ENCODE measurements at places on chromosomes 1 and 21. TPM values are rescaled to one million over a fixed set of nuclear protein-coding genes. Genes with fewer than 3 reads are reported as not detected.
A peak's percentile ranks its signal among the peaks of the same experiment; 100 is the strongest.

Gene VANGL2
- total RNA-seq: 11.5 TPM

Gene FLG
- total RNA-seq: not detected

Gene DNALI1
- total RNA-seq: not detected

- no peak overlapping the region for H3K27ac ChIP-seq
- no peaks in the 10 kb centered on the region for H3K27me3 ChIP-seq
- peaks cover 14% of the 10 kb centered on the region for H3K4me1 ChIP-seq
- no peak overlapping the region for H3K4me3 ChIP-seq
Observed at GRCh38 chr1:101148980-101149379, 87.8 kb upstream of the S1PR1 start.

GRCh38 chr1:116064616-116065015 lies 46.6 kb upstream of the MAB21L3 start:
- H3K27ac ChIP-seq: no peak overlapping the region
- no peak for DNase-seq
- no peaks in the 10 kb centered on the region for H3K27me3 ChIP-seq

DNA sequence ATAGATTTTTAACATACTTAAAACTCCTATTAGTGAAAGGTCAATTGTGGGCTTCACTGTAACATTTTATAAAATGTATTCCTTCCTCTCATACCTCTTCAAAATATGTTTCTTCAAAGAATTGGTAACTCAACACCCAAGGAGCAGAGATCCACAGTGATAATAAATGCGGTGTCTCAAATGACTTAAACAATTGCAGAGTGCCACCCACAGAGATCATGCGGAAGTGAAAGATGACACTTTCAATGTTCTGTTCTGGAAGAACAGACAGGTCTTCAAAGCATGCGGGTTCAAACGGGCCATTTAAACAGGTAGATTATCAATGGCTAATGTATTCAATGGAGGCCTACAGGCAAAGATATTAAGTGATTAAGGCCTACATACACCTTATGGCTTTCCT lies 157.0 kb upstream of the GREM2 start:
- H3K36me3 ChIP-seq: no peaks in the 10 kb centered on the region
- H3K4me3 ChIP-seq: no peak overlapping the region
- no peak overlapping the region for H3K27ac ChIP-seq
- peak; percentile 36 for DNase-seq
- peaks cover 35% of the 10 kb centered on the region for H3K27me3 ChIP-seq

DNA sequence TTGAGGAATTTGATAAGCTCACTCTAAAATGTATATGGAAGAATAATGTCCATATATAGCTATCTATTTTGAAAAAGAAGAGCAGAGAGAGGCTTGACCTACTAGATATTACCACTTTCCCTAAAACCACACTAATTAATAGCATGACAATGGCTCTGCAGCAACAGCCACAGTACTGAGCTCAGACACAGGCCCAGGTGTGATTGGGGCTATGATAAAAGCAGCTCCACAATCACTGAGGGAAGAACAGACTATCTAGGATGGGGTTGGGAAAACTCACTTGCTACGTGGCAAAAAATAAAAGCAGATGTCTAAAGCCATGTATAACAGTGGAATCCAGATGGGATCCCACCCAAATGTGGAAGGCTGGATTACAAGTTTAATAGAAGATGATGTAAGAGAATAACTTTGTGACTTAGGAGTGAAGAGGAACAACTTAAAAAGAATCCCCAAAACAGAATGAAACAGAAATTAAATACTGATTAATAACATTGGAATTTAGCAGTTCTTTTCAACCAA lies 80.8 kb upstream of the RAB4A start:
- H3K27ac ChIP-seq: no peak overlapping the region
- no peaks in the 10 kb centered on the region for H3K36me3 ChIP-seq
- H3K4me1 ChIP-seq: peaks cover 6% of the 10 kb centered on the region
- DNase-seq: no peak
- H3K4me3 ChIP-seq: no peak overlapping the region

- no peaks in the 10 kb centered on the region for H3K27me3 ChIP-seq
- peak overlapping the region; percentile 78 for H3K27ac ChIP-seq
- no peak for DNase-seq
- H3K4me1 ChIP-seq: peaks cover 59% of the 10 kb centered on the region
- H3K36me3 ChIP-seq: no peaks in the 10 kb centered on the region
- no peak overlapping the region for H3K4me3 ChIP-seq
Observed at GRCh38 chr1:235923466-235924021, 56.8 kb upstream of the LYST start.

DNA sequence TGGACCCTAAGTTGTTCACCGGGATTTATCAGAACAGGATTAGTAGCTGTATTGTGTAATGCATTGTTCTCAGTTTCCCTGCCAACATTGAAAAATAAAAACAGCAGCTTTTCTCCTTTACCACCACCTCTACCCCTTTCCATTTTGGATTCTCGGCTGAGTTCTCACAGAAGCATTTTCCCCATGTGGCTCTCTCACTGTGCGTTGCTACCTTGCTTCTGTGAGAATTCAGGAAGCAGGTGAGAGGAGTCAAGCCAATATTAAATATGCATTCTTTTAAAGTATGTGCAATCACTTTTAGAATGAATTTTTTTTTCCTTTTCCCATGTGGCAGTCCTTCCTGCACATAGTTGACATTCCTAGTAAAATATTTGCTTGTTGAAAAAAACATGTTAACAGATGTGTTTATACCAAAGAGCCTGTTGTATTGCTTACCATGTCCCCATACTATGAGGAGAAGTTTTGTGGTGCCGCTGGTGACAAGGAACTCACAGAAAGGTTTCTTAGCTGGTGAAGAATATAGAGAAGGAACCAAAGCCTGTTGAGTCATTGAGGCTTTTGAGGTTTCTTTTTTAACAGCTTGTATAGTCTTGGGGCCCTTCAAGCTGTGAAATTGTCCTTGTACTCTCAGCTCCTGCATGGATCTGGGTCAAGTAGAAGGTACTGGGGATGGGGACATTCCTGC lies 3.9 kb upstream of the OLFML3 start:
- peaks cover 12% of the 10 kb centered on the region for H3K36me3 ChIP-seq
- peaks cover 16% of the 10 kb centered on the region for H3K4me1 ChIP-seq
- H3K4me3 ChIP-seq: no peak overlapping the region
- no peak overlapping the region for H3K27ac ChIP-seq
- H3K27me3 ChIP-seq: no peaks in the 10 kb centered on the region

- H3K27me3 ChIP-seq: no peaks in the 10 kb centered on the region
- no peak for DNase-seq
- no peaks in the 10 kb centered on the region for H3K4me1 ChIP-seq
- no peaks in the 10 kb centered on the region for H3K36me3 ChIP-seq
- H3K27ac ChIP-seq: no peak overlapping the region
Observed at GRCh38 chr1:18945401-18945849, 11.1 kb downstream of the IFFO2 start.

DNA sequence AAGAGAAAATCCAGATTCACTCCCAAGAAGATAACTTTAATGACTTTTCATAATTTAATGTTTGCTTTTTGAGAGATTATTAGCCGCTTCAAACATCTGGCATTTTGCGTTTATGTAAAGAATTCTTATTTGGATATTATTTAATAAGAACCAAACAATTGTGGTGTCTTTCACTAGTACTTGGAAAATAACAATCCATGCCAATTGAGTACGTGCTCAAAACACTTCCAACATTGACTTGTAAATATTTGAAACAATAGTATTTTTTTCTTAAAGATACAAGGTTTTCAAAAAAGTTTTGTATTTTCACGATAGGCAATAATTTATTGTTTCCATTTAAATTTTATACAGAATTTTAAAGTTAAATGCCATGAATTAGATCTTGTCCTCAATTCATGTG lies 498.7 kb downstream of the AMY1C start:
- H3K4me3 ChIP-seq: no peak overlapping the region
- H3K27me3 ChIP-seq: no peaks in the 10 kb centered on the region
- DNase-seq: no peak
- H3K27ac ChIP-seq: no peak overlapping the region

DNA sequence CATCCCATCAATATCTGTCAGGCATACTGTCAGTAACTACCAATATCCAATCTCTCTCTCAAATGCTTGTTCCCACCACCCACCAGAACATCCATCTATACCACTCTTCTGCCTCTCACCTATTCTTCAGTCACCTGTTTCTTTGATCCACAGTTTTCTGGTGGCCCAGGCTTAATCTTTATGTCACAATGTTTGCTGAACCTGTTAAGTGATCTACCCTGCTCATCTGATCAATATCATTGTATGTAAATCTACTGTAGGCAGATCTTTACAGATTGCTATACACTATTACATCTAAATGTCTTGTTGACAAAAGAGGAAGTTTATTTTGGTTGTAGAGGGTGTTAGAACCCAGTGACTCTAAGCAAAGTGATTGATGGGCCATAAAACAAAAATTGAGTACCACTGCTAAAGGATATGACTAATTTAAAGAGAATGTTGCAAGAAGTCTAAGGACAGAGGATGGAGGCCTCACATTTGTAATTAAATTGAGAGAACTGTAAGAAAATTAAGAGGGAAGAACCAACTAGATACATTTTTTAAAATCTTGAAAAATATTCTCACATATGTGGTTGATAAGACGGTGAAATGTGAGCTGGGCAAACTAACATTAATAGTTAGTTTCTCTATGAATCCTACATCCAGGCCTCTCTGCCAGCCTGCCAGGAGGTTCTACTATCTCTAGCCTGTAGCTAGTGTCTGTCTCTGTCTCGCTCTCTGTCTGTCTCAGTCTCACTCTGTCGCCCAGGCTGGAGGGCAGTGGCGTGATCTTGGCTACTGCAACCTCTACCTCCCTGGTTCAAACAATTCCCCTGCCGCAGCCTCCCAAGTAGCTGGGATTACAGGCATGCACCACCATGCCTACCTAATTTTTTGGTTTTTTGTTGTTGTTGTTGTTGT lies 34.1 kb downstream of the EGLN1 start:
- peaks cover 37% of the 10 kb centered on the region for H3K4me1 ChIP-seq
- no peak overlapping the region for H3K4me3 ChIP-seq
- H3K27me3 ChIP-seq: no peaks in the 10 kb centered on the region
- no peak for DNase-seq
- peak overlapping the region; percentile 4 for H3K27ac ChIP-seq
- H3K36me3 ChIP-seq: no peaks in the 10 kb centered on the region

DNA sequence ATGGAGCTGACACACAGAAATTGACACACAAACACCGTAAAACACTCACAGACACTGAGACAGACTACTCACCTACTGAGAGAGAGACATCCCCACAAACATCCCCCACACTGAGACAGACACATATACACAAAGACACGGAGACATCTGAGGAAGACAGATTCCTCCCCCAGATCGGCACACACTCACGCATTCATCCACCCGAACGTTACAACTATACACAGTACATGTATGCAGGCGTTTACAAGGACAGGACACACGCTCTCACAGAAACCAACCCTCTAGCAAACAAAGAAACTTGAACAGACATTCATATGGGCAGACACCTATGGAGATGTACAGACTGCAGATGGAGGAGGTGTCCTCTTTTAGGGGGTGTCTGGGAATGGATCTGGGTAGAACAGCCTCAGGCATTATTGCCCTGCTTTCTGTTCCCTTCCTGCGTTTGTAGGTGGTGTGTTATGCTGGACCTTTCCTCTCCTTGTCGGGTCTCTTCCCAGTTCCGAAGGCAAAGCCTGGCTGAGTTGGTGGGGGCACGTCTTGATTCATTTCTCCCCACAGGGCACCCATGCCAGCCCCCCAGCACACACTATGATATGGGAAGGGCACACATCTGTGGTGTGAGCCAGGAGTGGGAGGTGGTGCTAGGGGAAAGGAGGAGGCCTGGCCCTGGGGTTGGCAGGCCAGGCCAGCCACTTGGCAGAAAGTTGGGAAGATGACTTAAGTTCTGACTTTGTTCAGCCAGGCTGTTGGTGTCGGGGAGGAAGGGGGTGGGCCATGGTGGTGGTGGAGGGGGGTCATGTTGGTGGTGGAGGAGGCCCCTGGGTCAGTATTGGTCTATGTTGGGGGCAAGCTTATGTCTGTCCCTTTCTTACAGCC lies 1.5 kb downstream of the KIRREL1 start:
- peaks cover 7% of the 10 kb centered on the region for H3K27me3 ChIP-seq
- H3K4me3 ChIP-seq: peak overlapping the region; percentile 97
- H3K36me3 ChIP-seq: no peaks in the 10 kb centered on the region
- H3K27ac ChIP-seq: no peak overlapping the region
- no peaks in the 10 kb centered on the region for H3K4me1 ChIP-seq
- DNase-seq: no peak

DNA sequence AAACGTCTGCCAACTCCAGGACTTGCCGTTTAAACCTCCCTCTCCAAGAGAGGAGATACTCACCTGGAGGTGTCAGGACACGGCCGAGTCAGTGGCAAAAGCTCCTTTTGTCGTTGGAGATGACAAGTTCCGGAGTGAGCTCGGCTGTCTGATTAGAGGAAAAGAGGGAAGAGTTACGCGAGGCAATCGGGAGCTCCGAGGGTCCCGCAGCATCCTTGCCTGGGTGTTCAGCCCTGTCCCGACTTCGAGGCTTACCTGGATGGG lies 497 bp downstream of the ID3 start:
- H3K4me1 ChIP-seq: peaks cover 47% of the 10 kb centered on the region
- DNase-seq: no peak
- H3K36me3 ChIP-seq: no peaks in the 10 kb centered on the region
- no peaks in the 10 kb centered on the region for H3K27me3 ChIP-seq
- peak overlapping the region; percentile 96 for H3K27ac ChIP-seq

GRCh38 chr1:54254055-54254454 lies 54.1 kb downstream of the MRPL37 start:
- peak; percentile 57 for DNase-seq
- H3K27ac ChIP-seq: no peak overlapping the region
- no peaks in the 10 kb centered on the region for H3K27me3 ChIP-seq
- peaks cover 31% of the 10 kb centered on the region for H3K4me1 ChIP-seq

DNA sequence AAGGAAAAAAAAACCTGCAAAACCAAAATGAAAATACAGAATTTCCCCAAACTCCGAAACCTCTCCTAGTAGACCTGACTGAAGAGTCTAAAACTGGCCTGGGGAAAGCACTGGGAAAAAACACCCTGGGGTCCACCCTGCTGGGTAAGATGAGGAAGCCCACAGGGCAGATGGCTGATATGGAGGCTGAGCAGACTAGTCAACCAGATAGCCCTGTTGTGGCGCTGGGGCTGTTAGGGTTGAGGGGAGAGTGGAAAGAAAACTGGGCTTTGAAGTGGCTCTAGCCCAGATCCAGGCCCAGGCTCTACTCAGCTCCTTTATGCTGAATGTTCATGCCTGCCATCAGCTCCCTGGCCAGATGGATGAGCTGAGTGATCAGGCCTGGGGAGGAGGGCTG lies 6.8 kb upstream of the SLAMF1 start:
- no peaks in the 10 kb centered on the region for H3K4me1 ChIP-seq
- H3K36me3 ChIP-seq: no peaks in the 10 kb centered on the region
- no peak overlapping the region for H3K4me3 ChIP-seq
- H3K27me3 ChIP-seq: peaks cover 74% of the 10 kb centered on the region
- no peak overlapping the region for H3K27ac ChIP-seq

- H3K27ac ChIP-seq: no peak overlapping the region
- H3K4me1 ChIP-seq: peaks cover 34% of the 10 kb centered on the region
- H3K4me3 ChIP-seq: no peak overlapping the region
- no peaks in the 10 kb centered on the region for H3K27me3 ChIP-seq
Observed at GRCh38 chr1:59156526-59157199, 140.2 kb upstream of the FGGY start.

DNA sequence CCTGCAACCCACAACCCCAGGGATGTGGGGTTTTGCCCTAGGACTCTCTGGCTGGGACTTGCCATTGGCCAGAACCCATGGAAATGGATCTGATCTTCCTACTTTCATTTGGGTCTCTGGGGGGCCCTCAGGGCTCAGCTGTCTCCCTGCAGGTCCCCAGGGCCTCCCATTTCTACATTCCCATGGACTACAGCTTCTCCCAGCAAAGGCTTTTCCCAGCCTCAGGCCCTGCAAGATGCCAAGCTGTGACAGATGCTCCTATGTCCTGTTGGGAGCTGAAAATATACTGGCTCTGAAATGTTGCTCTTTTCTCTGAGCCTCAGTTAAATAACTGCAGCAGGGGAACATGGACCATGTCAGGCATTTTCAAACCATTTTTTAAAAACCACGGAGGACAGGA lies 99.5 kb upstream of the IGSF21 start:
- no peaks in the 10 kb centered on the region for H3K36me3 ChIP-seq
- no peak for DNase-seq
- H3K4me1 ChIP-seq: no peaks in the 10 kb centered on the region

Measured in PC-9 (cell line).